ENCODE measurements at places on chromosomes 11 and 22. TPM values are rescaled to one million over a fixed set of nuclear protein-coding genes. Genes with fewer than 3 reads are reported as not detected.

GRCh38 chr11:115892016-115892415 is 387.8 kb upstream of the CADM1 start:
- DNase-seq = no peak

APOL5 gene
- not detected for total RNA-seq

- DNase-seq = no peak
These were observed 53.2 kb downstream of the ALX4 start for GRCh38 chr11:44256673-44257291.

PRMT3 gene
- total RNA-seq = 15.5 TPM

- DNase-seq = no peak
These were observed 96.8 kb downstream of the TTC28 start for GRCh38 chr22:28582806-28583205.

GRCh38 chr11:107676336-107677057 is 35.4 kb downstream of the SLN start:
- no peak for DNase-seq

GRCh38 chr22:17460895-17461294 is 91.6 kb downstream of the CECR2 start:
- DNase-seq = no peak

DNA sequence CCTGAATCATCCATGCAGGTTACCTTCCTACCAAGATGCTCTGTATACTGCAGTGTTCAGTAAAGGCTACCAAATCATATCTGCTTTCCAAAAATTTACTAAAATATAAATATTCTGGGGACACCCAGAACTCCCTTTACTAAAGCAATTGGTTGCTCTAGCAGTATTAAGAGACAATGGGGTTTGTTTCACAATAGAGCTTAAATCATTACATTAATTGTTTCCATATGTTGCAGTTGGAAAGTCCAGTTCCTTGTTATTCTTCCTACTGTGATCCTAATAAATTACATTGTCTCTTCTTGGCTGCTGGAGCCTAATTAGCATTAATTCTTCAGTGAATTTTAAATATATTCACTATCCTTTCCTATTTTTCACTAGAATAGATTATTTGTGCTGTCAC is 316.0 kb upstream of the MTNR1B start:
- no peak for DNase-seq

DNA sequence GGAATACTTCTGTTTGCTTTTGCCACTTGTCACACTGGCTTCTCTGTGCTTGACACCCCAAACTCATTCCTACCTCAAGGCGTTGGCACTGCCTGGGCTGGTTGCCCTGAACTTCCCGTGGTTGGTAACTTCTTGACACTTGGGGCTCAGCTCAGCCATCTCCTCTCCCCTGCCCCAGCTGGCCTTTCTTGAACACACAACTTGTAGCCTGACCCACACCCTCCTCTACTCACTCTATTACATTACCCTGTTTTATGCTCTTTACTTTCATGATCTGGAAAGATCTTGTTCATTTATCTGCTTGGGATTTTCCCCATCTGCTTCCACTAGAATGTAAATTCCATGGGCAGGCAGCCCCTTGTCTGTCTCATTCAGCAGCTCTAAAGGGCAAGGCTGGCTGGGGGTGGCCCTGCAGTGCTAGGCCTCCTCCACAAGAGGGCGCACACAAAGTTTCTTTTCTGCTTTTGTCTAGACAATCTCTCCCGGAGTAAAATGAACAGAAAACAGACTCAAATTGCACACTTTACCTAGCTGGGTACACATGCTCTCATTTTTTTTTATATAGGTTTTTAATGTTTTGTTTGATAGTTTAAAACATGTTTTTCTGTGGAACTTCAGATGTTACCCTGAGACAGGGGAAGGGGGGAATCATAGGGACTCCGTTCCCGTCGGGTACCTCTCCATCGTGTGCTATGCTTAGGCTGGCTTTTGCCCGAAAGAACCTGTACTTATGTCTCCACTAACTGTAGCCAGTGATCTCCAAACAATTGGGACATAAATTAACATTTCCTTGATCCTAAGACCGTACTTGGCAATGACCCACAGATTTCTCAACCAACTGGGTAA is 16.4 kb upstream of the MRGPRX2 start:
- DNase-seq = peak; percentile 35

GRCh38 chr11:38169286-38169685 is 1571.2 kb upstream of the RAG2 start:
- DNase-seq = peak; percentile 3

DNA sequence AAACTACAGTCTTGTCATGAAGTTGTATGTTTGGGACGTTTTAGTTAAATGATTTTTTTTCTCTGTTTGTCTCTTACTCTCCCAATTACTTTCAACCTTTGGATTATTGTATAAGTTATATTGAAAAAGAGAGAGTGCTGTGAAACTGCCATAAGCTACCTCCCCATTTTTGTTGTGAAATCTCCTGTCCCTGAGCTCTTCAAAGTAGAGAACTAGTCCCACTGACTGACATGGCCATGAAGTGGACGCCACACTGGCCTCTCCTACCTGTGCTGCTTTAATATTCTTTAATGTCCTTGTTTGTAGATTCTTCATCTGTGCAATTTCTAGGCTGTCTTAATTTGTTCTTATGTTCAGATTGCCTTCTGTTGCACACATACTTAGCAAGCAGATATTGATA is 56.3 kb downstream of the PPFIA1 start:
- DNase-seq = no peak

GRCh38 chr11:64842851-64843685 is 1.4 kb downstream of the CDC42BPG start:
- peak; percentile 56 for DNase-seq

KDM4D gene
- 4.1 TPM for total RNA-seq

GRCh38 chr22:27197618-27198017 is 540.2 kb downstream of the MIAT start:
- DNase-seq = no peak

- DNase-seq = no peak
These were observed 35.2 kb downstream of the IFT27 start for GRCh38 chr22:36740716-36741115.

GRCh38 chr22:16838073-16838472 is 12.9 kb upstream of the XKR3 start:
- DNase-seq = no peak

SLC22A12 gene
- total RNA-seq = not detected

DNA sequence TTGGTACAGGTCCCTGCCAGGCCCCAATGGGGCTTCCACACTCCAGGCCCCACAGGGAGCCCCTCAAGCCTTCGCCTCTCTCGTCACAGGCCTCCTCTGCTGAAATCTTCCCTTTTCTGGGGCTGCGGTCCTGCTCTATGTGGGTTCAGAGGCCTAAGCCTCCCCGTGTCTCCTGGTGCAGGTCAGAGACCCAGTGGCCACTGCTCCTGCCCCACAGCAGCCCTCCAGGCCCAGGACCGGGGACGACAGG is 5.9 kb upstream of the IFITM3 start:
- DNase-seq = no peak

- DNase-seq = peak; percentile 74
These were observed 1.4 kb downstream of the XBP1 start for GRCh38 chr22:28798810-28799605.

GRCh38 chr22:36976606-36977005 is 42.6 kb downstream of the TST start:
- no peak for DNase-seq

MPEG1 gene
- total RNA-seq = not detected

- no peak for DNase-seq
These were observed 82.3 kb upstream of the EED start for GRCh38 chr11:86162239-86162638.

- no peak for DNase-seq
These were observed 41.5 kb downstream of the DDX6 start for GRCh38 chr11:118749429-118749828.

CCDC188 gene
- total RNA-seq = not detected

DNA sequence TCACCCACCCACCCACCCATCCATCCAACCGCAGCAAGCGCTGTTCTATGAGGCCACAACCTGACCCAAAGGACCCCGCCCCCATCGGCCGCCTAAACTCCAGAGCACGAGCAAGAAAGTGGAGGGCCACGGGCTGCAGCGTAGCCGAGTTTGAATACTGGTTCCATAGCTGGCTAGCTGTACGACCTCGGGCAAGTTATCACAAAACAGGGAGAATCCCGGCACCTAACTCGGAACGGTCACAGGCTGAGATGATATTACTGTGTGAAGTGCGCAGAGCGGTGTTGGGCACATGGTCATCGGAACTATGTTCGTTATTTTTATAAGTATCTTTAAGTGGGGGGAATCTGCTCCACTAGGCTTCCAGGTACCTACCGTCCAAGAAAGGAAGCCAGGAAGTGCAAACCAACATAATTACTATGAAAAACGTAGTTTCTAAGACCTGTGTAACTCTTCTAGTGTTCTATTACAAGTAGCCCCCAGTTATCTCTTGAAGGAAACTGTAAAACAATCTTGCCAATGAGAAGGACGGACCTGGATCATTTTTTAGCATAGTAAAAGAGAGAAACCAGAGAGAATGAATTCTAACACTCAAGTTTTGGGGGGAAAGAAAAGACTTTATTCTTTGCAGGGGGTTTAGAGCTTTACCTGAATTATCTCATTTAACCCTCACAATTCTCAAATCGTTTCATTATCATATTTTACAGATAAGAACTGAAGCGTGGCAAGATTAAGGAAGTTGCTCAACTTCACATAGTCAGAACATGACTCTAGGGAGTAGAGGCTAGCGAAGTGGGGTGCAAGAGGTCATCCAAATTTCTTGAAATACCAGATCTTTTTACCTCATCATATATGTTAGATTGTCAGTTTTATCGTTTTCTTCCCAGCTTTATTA is 663 bp upstream of the BUD13 start:
- peak; percentile 23 for DNase-seq

SGSM1 gene
- 0.06 TPM for total RNA-seq

GAS2L1 gene
- 18.5 TPM for total RNA-seq
